ENCODE measurements at places on chromosomes 11 and 22.
A peak's percentile ranks its signal among the peaks of the same experiment; 100 is the strongest.

GRCh38 chr11:5712507-5712906 lies 22.9 kb downstream of the TRIM22 start:
- no peak for DNase-seq

DNA sequence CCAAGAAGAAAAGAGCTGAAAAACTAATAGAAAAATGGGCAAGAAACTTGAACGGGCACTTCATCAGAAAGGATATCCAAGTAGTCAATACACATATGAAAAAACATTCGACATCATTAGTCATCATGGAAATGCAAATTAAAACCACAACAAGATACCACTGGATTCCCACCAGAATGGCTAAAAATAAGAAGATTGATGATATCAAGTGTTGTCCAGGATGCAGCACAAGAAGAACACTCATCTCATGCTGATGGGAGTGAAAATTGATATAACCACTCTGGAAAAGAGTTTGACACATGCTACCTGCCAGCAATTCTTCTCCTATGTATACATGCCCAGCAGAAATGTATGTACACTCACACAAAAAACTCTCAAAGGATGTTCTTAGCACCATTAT lies 26.9 kb upstream of the SCUBE2 start:
- DNase-seq, result no peak

GRCh38 chr22:26322179-26322905 lies 106.7 kb upstream of the ASPHD2 start:
- DNase-seq, result no peak

DNA sequence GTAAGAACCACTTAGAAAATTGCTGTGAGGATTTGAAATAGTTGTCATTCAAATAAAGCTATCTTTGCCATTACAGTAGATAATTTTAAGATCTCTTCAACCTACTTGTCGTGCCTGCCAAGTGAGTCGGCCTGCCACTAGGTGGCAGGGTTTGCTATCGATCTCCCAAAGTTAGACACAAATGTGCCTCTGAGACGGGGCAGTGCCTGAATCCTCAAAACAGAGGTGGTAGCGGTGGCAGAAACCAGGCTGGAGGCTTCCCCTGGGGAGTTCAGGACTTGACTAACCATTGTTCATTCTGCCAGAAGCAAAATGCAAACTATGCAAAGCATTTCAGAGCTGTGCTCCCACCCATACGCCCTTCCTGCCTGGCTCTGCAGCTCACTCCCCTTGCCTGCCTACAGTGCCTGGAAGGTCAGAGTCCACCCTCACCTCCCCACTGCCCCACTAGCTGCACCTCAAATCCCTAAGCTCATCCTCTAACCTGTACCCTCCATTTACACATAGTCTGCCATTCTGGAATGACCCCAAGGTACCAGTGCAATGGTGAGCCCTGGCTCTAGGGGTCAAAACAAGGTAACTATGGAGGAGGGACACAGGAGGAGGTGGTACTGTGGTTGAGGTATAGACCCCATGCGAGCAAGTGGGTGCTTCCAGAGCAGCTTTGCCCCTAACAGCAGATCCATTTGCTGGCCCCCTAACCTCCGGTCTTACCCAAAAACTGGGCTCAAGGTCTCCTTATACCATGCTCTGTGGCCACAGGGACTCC lies 82.1 kb downstream of the C11orf58 start:
- DNase-seq, result peak; percentile 74

DNA sequence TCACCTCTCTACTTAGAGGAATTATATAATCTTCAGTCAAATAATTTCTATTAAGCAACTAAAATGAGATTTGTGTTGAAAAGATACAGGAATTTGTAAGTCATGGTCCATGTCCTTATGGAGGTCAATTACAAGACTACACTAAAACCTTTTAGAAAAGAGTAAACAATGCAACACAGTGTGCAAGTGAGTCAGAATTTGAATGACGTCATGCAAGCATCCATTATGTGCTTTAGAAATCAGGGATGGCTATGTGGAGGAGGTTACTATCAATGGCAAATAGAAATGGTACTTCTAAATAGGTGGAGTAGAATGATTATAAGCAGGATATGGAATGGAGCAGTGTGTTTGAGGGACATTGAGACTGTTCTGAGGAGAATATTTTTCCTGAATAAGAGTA lies 16.6 kb downstream of the OR10D3 start:
- DNase-seq, result no peak

DNA sequence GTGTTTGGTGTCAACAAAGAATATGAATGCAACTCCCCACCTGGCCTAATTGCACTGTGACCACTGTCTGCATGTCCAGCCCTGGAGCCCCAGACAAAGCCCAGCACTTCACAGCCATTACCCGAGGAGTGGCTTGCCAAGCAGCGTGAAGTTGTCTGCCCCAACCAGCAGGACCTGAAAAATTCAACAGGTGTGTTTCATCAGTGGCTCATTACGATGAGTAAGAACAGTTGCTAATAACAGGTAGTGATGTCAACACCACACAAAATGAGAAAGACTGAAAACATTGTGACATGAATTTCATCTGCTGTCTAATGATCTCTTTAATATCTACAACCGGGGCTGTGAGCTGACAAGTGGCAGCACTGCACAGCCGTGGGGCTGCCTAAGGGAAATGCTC lies 10.3 kb downstream of the MRPL21 start:
- DNase-seq, result no peak
